Large intestine (tissue), 12 donors: ENCODE measurements at places on chromosomes 5 and 9.

- no peak for DNase-seq
- no peak overlapping the region for H3K4me3 ChIP-seq
- H3K36me3 ChIP-seq, result no peaks in the 10 kb centered on the region
Observed at GRCh38 chr5:54728588-54728915, 211.0 kb downstream of the SNX18 start.

GRCh38 chr5:40879163-40879942 is 29.9 kb upstream of the C7 start:
- no peak overlapping the region for H3K27ac ChIP-seq
- no peak overlapping the region for H3K4me3 ChIP-seq
- peak; percentile 9 for DNase-seq

DNA sequence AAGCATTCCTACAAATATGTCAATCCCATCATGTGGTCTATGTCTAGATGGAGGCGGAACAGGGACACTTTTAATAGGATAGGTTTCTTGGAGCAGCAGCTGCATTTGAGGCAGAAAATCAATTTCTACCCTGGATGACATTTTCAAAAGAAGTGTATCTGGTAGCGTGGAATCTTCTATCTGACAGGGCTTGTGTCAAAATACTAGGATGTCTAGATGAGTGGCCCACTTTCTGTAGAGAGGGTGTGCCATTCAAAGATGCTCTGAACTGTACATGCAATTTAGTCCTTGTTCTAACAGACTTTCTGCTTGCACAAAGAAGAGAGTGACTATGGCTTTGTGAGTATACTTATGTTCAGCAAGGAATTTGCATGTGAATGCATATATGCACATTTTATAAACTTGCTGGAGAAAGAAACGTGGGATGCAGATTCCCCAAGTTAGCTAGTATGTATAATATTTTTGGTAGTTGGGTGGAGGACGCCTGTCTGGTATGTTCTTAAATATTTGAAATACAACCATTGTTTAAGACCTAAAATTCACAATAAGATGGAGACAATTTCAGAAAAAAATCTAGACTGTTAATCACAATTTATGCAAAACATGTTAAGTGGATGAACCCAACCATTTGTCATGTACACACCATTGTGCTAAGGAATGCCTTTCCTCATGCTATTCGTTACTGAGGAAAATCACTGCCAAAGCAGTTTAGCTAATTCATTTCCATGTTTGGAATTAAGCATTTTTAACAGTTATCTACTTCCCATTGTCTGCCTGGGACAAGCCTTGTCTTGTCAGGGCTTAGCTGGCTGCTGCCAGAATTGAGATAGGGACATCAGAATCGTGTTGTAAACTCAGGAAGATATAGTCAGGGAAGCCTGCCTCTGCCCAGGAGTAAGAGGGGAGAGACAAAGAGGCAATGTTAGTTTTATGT is 129.1 kb upstream of the MEF2C start:
- no peaks in the 10 kb centered on the region for H3K27me3 ChIP-seq
- no peak overlapping the region for H3K27ac ChIP-seq
- no peaks in the 10 kb centered on the region for H3K4me1 ChIP-seq
- H3K4me3 ChIP-seq, result no peak overlapping the region

DNA sequence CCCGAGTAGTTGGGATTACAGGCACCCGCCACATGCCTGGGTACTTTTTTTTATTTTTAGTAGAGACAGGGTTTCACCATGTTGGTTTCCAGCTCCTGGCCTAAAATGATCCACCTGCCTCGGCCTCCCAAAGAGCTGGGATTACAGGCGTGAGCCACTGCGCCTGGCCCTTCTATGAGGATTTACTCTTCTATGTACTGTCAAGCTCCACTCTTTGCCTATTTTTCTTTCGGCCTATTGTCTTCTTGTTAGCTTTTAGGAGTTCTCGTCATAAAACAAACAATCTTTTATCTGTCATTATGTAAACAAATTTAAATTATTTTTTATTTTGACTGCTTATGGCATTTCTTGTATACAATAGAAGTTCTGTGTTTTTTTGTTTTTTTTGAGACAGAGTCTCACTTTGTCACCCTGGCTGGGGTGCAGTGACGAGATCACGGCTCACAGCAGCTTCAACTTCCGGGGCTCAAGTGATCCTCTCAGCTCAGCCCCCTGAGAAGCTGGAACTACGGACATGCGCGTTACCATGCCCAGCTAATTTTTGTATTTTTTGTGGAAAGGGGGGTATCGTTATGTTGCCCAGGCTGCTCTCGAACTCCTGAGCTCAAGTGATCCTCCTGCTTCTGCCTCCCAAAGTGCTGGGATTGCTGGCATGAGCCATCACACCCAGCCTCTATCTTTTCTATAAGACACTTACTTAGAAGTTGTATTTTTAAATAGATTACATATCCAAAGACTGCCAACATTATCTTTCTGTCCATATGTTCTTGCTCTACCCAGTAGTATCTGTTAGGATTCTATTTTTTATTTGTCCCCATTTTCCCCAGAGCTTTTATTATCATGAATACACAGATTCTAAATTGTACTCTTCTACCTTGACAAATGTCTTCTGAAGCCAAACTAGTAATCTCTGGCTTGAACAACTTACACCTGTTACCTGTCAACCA is 29.2 kb downstream of the CSNK1A1 start:
- H3K4me3 ChIP-seq, result no peak overlapping the region
- H3K27ac ChIP-seq, result no peak overlapping the region
- peaks cover 11% of the 10 kb centered on the region for H3K4me1 ChIP-seq
- no peaks in the 10 kb centered on the region for H3K27me3 ChIP-seq
- no peak for DNase-seq
- peaks cover 26% of the 10 kb centered on the region for H3K36me3 ChIP-seq

DNA sequence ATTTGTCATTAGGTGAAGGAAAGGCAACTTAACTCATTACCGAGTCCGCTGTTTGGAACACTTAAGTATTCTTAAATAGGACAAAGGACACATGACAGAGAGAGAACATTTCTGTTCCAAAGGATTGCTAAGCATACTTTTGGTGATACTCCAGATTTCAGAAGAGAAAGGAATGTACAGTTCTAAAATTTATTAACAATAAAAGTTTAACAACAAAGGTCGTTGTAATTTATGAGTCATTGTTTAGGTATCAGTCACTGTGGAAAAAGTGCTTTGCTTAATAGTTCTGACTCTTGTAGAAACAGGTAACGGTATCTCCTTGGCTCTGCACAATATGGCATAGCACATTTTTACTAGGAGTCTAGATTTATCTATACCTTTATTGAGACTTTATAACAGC is 36.3 kb upstream of the PAM start:
- H3K4me1 ChIP-seq, result no peaks in the 10 kb centered on the region
- no peaks in the 10 kb centered on the region for H3K36me3 ChIP-seq
- no peak overlapping the region for H3K4me3 ChIP-seq
- H3K27ac ChIP-seq, result no peak overlapping the region
- no peak for DNase-seq

GRCh38 chr9:77951369-77951768 is 80.2 kb downstream of the GNAQ start:
- no peak overlapping the region for H3K4me3 ChIP-seq
- H3K27ac ChIP-seq, result no peak overlapping the region

GRCh38 chr9:99819123-99819855 is 2.4 kb upstream of the NR4A3 start:
- H3K4me3 ChIP-seq, result peak overlapping the region; percentile 61
- H3K27ac ChIP-seq, result peak overlapping the region; percentile 40
- peaks cover 30% of the 10 kb centered on the region for H3K4me1 ChIP-seq
- H3K36me3 ChIP-seq, result no peaks in the 10 kb centered on the region
- peaks cover 27% of the 10 kb centered on the region for H3K27me3 ChIP-seq
- peak; percentile 91 for DNase-seq

DNA sequence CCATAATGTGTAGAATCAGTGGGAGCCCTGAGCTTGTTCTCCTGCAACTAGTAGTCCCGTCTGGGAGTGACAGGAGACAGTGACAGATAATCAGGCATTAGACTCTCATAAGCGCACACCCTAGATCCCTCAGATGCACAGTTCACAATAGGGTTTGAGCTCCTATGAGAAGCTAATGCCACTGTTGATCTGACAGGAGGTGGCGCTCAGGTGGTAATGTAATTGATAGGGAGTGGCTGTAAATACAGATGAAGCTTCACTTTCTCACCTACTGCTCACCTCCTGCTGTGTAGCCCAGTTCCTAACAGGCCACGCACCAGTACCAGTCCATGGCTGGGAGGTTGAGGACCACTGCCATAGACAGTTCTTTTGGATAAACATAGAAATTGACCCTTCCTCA is 188.7 kb downstream of the ROR2 start:
- H3K27ac ChIP-seq, result peak overlapping the region; percentile 80
- H3K4me1 ChIP-seq, result peaks cover 9% of the 10 kb centered on the region
- DNase-seq, result no peak
- no peaks in the 10 kb centered on the region for H3K36me3 ChIP-seq
- no peak overlapping the region for H3K4me3 ChIP-seq

DNA sequence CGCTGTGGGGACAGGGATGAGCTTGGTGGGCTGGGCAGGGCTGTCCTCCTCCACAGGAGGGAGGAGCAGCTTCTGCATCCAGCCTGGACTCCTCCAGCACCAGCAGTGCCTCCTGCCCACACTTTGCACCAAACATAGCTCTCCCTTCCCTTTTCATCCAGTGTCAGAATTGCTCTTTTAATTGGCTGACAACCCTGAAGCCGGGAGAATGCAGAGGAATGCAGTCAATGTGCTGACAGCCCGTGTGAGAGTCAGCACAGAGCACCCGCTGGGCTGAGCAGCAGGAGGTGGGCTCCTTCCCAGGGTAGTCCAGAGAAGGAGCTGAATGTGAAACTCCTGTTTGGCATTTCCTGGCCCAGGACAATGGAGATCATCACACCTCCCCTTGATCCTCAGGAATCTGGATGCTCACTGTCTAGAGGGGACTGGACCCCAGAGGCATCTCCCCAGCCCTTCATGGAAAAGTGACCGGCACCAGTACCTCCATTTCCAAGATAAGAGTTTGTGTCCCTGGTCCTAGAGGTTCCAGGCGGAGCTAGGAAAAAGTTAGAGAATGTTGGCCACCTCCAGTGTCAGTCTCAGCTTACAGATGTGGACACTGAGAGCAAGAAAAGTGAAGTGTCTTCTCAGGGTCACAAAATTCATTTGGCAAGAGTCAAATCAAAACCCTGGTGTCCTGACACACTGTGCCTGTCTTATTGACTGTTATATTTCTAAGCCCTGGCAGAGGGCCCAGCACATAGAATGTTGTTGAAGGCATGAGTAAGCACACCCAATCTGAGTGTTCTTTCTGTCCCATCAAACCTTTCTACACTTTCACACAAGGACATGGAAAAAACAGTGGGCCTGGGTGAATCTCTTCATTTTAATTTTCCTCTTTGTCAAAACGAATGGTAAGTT is 202.1 kb downstream of the SNX18 start:
- no peaks in the 10 kb centered on the region for H3K4me1 ChIP-seq
- H3K27ac ChIP-seq, result no peak overlapping the region
- no peaks in the 10 kb centered on the region for H3K36me3 ChIP-seq
- DNase-seq, result no peak
- H3K4me3 ChIP-seq, result no peak overlapping the region

- peaks cover 6% of the 10 kb centered on the region for H3K36me3 ChIP-seq
- H3K4me3 ChIP-seq, result no peak overlapping the region
- peaks cover 6% of the 10 kb centered on the region for H3K4me1 ChIP-seq
- DNase-seq, result no peak
- H3K27me3 ChIP-seq, result no peaks in the 10 kb centered on the region
Observed at GRCh38 chr9:95138474-95138873, 179.0 kb downstream of the FANCC start.

DNA sequence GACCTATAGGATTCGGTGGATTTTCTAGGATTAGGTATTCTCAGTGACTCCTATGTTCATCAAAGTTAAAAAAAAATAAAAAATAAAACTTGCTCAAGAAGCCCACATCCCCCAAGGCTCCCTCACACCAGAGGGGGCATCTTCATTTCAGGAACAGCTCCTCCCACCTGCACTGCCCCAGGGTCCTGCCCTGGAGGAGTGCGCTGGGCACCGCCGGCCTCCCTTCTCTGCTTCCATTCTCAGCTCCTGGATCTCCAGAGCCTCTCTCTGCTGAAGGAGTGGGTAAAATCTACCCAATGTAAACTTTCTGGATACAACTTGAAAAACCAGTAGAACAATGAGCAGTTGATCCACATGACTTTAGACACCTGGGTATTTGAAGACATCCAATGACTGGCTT is 359.8 kb upstream of the IRX4 start:
- no peaks in the 10 kb centered on the region for H3K36me3 ChIP-seq
- no peaks in the 10 kb centered on the region for H3K4me1 ChIP-seq
- no peaks in the 10 kb centered on the region for H3K27me3 ChIP-seq
- H3K4me3 ChIP-seq, result no peak overlapping the region

DNA sequence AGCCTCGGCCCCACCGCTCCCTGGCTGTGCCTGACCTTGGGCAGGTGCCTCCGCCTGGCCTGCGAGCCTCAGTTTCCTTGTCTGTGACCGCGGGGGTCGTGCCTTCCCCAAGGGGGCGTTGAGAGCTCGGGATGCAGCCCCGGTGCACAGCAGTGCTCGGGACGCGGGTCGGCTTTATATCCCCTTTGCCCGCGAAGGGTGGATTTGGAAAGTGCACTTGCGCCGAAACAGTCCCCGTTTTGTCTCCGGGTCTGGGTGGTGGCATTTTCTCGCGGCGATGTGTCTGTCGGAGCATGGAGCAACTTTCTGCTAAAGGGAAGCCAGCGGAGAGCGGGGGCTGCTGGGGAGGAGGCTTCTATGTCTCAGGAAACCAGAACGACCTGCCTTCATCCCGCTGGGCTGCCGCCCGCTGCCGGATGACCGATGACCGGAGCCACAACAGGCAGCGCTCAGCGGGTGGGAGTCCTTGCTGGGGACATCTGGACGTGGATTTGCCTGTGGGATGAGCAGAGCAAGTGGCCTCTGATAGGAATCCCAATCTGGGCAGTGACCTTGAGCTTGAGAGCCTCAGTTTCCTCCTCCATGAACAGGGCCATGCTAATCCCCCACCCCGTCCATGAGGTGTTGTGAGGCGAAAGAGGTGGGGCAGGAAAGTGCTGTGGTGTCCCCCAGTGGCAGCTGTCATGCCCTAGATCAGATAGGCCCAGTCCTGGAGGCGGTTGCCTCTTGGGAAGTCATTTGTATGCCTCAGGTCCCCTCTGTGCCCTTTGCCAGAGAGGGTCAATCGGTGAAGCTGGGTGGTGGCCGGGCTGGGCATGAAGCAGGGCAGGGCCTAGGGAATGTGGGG is 651 bp downstream of the HRH2 start:
- peaks cover 22% of the 10 kb centered on the region for H3K27me3 ChIP-seq
- H3K4me1 ChIP-seq, result peaks cover 2% of the 10 kb centered on the region
- H3K4me3 ChIP-seq, result peak overlapping the region; percentile 42

DNA sequence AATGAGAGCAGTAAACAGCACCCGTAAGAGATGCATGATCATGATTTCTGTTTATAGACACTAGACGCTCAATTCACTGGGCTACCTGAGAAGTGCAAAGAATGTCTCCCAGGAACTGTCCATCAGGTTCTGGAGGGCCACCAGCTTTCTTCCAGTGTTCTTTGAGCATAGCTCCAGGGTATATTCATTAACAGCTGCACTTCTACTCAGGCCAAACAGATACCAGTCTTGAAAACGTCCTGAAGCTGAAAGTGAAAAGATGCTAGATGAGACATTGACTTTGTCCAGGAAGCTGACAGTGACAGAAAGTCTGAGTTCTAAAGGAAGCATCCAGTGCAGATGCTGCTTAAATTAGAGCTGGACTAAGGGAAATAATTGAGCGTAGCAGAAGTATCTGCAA is 488.7 kb upstream of the TYRP1 start:
- DNase-seq, result no peak
- H3K4me1 ChIP-seq, result no peaks in the 10 kb centered on the region
